ENCODE measurements at places on chromosomes 2 and 18. TPM values are rescaled to one million over a fixed set of nuclear protein-coding genes. Genes with fewer than 3 reads are reported as not detected.
A peak's percentile ranks its signal among the peaks of the same experiment; 100 is the strongest.

DNA sequence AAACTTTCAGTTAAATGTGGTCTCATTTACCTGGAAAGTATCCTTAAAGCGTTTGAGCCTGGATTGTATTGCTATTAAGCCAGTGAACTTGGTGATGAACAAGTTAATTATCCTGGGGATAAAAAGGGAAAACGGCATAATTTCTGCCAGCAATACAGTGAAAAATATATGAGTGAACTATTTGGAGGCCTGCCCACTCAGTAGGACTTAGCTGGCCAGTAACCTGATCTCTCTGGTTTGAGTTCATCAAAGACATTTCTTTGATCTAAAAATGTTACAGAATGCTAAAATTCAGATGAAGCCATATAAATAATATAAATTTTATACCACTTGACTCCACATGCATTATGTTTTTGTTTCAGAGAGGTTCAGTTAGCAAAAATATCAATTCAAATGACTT is 241.1 kb upstream of the VWC2L start:
- DNase-seq = no peak
- H3K4me1 ChIP-seq = no peaks in the 10 kb centered on the region
- no peak overlapping the region for H3K27ac ChIP-seq
- no peaks in the 10 kb centered on the region for H3K27me3 ChIP-seq

DNA sequence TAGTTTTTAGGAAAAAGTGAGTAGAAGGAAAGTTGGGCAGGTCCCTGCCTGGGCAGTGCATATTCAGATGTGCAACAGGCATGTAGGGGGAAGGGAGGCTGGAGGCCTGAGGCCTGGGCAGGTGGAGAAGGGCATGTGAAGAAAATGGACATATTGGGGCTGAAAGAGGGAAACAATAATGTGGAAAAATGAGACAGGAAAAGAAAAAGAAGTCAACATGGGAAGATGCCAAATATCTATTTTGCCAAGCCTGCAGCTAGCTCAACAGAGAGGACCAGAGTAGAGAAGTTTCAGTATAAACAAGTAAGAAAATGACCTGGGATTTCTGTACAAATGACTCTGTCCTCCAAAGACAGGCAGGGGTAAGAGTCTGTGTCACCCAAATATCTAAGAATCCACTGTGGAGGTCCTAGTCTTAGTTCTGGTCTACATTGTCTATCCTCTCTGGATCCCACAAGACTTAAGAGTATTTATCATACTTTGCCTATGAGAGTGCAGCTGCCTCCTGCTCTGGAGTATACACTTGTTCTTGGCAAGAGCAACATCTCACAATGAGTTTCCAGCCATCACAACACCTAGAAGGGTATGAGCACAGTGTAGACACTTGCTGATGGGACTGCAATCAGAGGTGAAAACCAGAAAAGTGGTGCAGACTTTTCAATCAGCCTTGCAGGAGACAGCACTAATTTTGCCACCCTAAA is 80.2 kb downstream of the CLHC1 start:
- H3K27ac ChIP-seq = no peak overlapping the region
- no peaks in the 10 kb centered on the region for H3K36me3 ChIP-seq
- no peak for DNase-seq
- no peak overlapping the region for H3K4me3 ChIP-seq

DNA sequence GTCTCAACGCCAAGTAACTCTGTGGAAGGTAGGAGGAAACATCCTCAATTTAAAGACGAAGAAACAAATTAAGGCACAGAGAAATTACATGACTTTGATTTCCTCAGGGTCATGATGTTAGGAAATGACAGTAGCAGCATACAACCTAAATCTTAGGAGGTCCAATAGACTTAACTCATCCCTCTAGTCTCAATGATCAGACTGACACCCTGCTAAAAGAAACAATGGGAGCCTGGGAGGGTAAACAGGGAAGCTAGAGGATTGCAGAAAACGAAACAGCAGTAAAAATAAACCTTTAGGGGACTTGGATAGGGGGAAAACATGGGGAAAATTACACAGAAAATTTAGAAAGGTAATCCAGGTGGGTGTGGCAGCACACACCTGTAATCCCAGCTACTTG is 56.0 kb downstream of the ROCK2 start:
- no peaks in the 10 kb centered on the region for H3K27me3 ChIP-seq
- peak overlapping the region; percentile 69 for H3K27ac ChIP-seq
- H3K4me1 ChIP-seq = peaks cover 34% of the 10 kb centered on the region
- H3K36me3 ChIP-seq = peaks cover 25% of the 10 kb centered on the region
- no peak for DNase-seq
- H3K4me3 ChIP-seq = no peak overlapping the region

GRCh38 chr2:45205985-45206384 is 196.7 kb upstream of the SIX2 start:
- no peaks in the 10 kb centered on the region for H3K4me1 ChIP-seq
- no peak for DNase-seq
- no peaks in the 10 kb centered on the region for H3K27me3 ChIP-seq
- H3K4me3 ChIP-seq = no peak overlapping the region
- no peak overlapping the region for H3K27ac ChIP-seq
- H3K36me3 ChIP-seq = no peaks in the 10 kb centered on the region

- H3K36me3 ChIP-seq = no peaks in the 10 kb centered on the region
- H3K4me1 ChIP-seq = peaks cover 2% of the 10 kb centered on the region
- no peak overlapping the region for H3K4me3 ChIP-seq
- H3K27me3 ChIP-seq = no peaks in the 10 kb centered on the region
Observed at GRCh38 chr2:220036431-220036830, 409.0 kb downstream of the SLC4A3 start.

DNA sequence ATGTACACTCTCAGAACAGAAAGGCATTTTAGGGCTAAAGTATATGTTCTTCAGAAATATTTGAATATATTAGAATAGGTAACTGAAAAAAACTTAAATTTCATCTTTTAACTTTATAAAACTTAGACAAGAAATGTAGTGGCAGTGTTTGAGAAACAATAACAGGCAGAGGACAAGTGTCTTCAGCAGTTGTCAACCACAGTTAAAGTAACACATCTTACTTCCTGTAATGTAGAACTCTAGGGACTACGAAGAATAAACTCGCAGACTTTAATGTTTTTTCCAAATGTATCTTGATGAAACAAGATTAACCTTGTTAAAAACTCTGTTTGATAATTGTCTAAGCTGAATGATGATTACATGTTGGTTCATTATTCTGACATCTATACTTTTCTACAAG is 50.7 kb downstream of the RMDN2 start:
- no peaks in the 10 kb centered on the region for H3K36me3 ChIP-seq
- H3K27ac ChIP-seq = no peak overlapping the region
- no peak overlapping the region for H3K4me3 ChIP-seq
- H3K4me1 ChIP-seq = no peaks in the 10 kb centered on the region
- no peak for DNase-seq

DNA sequence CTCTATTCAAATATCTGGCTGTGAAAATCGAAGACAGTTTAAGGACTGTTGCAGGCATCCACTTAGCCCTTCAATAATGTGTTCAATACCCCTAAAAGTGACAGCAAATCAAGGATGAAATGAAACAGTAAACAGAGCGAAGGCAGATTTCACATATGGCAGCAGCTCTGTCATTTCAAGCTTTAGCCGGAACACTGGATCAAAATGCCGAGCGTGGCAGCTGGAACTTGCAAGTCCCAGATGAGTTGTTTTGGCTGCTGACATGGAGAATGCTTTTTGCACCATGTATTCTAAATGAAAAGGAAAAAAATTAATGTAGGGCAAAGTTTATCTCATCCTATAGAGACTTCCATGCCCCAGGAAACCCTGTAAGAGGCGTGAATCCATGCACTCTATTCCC is 18.0 kb downstream of the LRRC30 start:
- DNase-seq = no peak
- H3K4me1 ChIP-seq = peaks cover 9% of the 10 kb centered on the region
- H3K27me3 ChIP-seq = no peaks in the 10 kb centered on the region
- no peak overlapping the region for H3K27ac ChIP-seq
- H3K36me3 ChIP-seq = no peaks in the 10 kb centered on the region

GRCh38 chr2:62727876-62728566 is 22.5 kb downstream of the EHBP1 start:
- H3K36me3 ChIP-seq = peaks cover 34% of the 10 kb centered on the region
- no peak overlapping the region for H3K4me3 ChIP-seq
- H3K27ac ChIP-seq = no peak overlapping the region
- peaks cover 6% of the 10 kb centered on the region for H3K4me1 ChIP-seq

DNA sequence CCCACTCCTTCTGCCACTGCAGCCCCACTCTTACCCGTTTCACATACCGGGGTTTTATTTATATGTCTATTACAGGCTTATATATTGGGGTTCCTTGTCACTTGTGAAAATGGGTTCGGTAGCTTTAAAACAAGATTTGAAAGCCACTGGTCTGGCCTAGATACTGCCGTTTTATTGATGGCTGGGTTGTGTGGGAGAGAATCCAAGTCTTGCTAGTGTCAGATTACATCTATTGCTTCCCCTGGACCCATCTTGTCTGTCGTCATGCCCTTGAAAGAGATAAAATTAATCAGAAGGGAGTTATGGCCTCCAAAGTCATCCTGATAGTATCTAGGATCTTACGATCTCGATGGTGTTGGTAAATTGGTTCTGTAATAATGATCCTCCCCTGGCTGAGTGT is 79.4 kb downstream of the EIPR1 start:
- no peak overlapping the region for H3K4me3 ChIP-seq
- H3K27ac ChIP-seq = no peak overlapping the region
- no peaks in the 10 kb centered on the region for H3K27me3 ChIP-seq
- H3K36me3 ChIP-seq = peaks cover 6% of the 10 kb centered on the region

DNA sequence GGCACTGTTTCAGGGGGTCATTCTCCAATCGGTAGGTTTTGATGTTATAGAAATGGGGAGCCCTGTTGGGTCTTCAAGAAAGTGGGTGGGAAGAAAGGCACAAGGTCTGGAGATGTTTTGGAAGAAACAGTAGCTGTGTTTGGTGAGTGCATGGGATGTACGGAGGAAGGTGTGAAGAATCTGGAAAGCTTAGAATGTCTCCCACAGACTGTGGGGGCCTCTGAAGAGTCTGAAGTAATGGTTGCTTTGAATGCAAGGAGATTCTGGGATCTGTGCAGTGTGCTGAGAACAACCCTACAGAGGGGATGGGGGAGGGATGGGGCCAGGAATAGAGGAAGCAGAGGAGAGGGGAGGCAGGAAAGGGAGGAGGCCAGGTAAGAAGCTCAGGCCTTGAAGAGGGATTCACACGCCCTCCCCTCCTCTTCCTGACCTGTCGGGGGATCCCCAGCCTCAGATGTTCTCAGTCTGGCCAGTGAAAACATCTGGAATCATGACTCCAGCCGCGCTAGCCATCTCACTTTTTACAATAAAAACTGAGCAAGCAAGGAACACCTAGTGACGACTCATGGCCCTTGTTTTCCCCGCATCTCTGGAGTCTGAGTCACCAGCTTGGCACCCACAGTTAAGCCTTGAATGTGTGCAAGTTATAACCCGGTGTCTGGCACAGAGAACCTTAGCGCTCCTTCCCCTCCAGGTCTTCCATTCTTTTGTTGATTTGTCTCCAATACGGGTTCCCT is 74.2 kb downstream of the SH3BP4 start:
- peaks cover 2% of the 10 kb centered on the region for H3K27me3 ChIP-seq
- H3K4me3 ChIP-seq = peak overlapping the region; percentile 55
- DNase-seq = no peak

GRCh38 chr2:15932394-15933183 is 7.8 kb upstream of the MYCN start:
- H3K27ac ChIP-seq = peak overlapping the region; percentile 60
- no peaks in the 10 kb centered on the region for H3K36me3 ChIP-seq
- DNase-seq = no peak
- H3K4me3 ChIP-seq = no peak overlapping the region
- H3K4me1 ChIP-seq = peaks cover 31% of the 10 kb centered on the region

- peak overlapping the region; percentile 73 for H3K27ac ChIP-seq
- DNase-seq = no peak
- peaks cover 38% of the 10 kb centered on the region for H3K4me1 ChIP-seq
- H3K4me3 ChIP-seq = peak overlapping the region; percentile 88
- no peaks in the 10 kb centered on the region for H3K27me3 ChIP-seq
Observed at GRCh38 chr2:98608962-98609604, 694 bp downstream of the UNC50 start.

DNA sequence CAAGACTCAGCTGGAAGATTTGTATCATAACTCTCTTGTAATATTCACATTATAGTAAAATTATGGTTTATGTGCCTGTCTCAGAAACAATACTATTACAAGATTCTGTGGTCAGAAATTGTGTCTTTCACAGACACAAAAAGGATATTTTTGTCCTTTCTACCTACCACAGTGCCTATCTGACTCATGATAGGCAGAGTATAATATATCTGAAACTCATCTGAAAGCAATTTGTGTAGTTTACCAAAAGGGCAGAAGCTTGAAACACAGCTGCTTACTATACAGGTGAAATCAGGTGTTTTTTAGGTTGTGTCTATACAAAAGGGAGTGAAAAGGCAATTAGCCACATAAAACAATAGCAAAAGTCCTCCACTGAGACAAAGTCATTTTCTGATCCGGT is 10.9 kb downstream of the TMEM200C start:
- H3K27ac ChIP-seq = no peak overlapping the region

DNA sequence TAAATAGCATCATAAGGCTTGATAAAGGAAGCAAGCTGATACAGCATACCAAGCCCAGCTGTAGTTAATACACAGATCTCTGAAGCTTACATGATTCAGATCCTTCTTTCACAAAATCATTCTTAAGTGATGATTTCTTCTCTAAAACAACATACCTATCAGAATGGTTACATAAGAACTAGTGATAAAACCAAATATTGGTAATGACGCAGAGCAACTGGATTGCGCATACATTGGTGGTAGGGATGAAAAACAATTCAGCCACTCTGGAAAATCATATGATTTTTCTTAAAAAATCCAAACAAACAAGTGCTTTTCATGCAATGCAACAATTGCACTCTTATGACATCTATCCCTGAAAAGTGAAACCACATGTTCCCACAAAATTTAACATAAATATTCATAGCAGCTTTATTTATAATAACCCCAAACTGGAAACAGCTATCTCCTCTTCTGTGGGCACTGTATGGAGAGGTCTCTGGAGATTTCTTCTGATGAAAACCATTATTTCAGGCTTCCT is 153.6 kb upstream of the DSEL start:
- no peak for DNase-seq
- H3K27ac ChIP-seq = no peak overlapping the region
- H3K36me3 ChIP-seq = no peaks in the 10 kb centered on the region
- H3K4me1 ChIP-seq = peaks cover 8% of the 10 kb centered on the region

Gene SH2D6
- 0.34 TPM for total RNA-seq

Gene PSD4
- 2.4 TPM for total RNA-seq

Gene ANKRD23
- total RNA-seq = 9.3 TPM

Gene HJURP
- 63.6 TPM for total RNA-seq

Gene CPLX4
- not detected for total RNA-seq

Gene COL3A1
- 13.2 TPM for total RNA-seq
